Hepatocyte (in vitro differentiated cells): ENCODE measurements at places on chromosomes 7 and 10.

DNA sequence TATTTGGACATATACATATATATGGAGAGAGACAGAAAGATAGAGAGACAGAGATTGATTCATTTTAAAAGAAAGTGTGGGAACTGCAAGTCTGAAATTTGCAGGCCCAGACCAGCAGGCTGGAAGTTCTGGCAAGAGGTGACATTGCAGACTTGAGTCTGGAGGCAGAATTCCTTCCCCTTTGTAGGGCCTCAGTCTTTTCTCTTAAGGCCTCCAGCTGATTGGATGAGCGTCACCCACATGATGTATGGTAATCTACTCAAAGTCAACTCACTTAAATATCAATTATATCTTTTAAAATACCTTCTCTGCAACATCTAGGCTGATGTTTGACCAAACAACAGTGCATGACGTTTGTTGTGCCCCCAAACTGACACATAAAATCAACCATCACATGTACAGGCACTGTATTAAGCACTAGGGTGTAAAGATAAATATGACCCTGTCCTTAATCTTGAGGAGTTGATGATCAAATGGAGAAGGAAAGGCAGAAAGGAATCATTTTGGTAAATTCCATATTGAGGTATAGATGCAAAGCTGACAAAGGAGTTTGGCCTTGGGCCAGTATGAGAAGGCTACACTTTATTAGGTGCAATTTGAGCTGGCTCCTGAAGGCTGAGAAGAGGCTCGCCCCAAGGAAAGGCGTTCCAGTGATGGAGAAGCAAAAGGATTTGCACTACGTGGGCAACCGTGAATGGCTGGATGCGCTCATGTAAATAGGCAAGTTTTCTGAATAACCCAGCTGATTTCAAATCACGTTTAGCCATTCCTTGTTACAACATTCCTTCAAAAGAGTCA, 52.6 kb downstream of the BPGM start:
- no peak for DNase-seq

DNA sequence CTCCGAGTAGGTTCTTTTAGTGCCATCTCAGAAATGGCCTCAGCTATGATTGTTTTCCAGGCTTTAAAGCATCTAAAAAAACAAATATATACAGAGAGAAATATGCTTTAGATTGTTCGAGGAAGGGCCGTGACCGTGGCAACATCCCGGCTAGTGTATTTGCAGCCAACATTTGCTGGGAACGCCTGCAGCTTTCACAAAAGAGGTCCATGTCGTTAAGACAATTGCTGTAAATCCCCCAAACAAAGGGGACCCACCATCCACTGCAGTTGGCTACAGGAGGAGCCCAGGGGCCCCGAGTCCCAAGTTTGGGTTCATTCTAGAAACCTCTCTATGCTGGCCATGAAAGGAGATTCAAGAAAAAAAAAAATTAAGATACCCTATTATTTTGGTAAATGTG, 152.8 kb upstream of the TCF7L2 start:
- no peak for DNase-seq

GRCh38 chr7:73719806-73720169, 319 bp upstream of the STX1A start:
- DNase-seq: no peak

DNA sequence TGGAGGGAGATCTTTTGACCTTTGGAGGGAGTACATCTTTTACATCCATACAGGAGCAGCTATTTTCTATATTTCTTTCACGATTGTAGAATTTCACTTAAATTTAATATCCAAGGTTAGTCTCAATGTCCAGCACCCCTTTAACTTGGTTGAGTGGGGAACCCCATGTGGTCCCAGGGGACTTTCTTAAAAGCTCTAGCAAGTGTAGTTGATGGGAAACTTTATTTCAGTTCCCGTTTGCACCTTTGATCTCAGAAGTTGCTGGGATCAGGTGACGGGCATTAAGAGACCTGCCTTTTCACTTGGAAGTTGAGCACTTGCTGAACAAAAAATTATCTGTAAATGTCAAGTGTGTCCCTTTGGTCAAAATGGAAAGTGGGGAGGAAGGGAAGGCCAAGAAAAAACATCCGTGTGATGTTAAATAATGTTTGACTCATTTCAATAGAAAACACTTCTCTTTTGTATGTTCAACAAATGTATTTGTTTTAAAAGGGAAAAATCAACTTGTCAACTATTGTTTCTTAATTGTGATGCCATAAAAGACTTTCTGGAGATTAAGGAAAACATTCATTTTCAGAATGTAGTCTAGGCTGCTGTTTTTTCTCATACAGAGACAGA, 370.1 kb upstream of the GALNT17 start:
- no peak for DNase-seq

DNA sequence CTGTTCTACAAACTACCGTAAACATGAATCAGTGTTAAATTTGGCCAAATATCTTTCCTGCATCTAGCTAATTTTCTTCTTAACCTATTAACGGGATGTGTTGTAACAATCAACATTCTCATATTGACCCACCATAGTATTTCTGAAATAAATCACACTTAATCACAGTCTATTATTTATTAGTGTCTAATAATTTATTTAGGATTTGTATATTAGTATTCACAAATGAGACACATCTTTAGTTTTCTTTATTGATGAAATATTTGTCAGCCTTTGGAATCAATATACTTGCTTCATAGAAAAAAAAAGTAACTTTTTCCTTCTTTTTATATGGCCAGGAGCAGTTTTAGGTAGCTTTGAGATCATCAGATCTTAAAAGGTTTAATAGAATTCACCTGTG, 4.6 kb downstream of the GIMAP7 start:
- DNase-seq: no peak

DNA sequence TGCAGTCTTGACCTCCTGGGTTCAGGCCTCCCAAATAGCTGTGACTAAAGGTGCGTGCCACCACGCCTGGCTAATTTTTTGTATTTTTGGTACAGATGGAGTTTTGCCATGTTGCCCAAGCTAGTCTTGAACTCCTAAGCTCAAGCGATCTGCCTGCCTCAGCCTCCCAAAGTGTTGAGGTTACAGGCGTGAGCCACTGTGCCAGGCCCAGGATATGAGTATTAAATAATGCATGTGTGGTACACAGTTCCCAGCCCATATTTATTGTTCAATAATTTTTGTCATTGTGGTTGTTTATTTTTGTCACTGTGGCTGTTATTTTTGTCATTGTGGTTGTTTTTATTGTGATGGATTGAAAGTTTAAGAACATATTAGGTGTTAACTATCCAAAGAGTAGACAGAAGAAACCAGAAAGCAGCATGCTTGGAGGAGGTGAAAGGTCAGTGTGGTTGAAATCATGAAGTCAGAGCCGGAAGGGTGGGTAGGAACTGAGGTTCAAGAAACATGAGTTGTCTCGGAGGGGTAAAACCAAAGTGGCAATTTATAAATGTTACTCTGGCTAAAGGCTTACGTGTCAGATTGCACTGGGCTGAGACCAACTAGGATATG, 45.0 kb downstream of the MRC1 start:
- no peak for DNase-seq

GRCh38 chr7:101302641-101303101, 18.9 kb downstream of the IFT22 start:
- DNase-seq: peak; percentile 12

- DNase-seq: peak; percentile 56
Observed at GRCh38 chr10:57696641-57697040, 571.1 kb downstream of the IPMK start.
